ENCODE measurements at places on chromosomes 3 and 15.

GRCh38 chr3:87076946-87077345 lies 86.0 kb upstream of the VGLL3 start:
- no peak for DNase-seq

GRCh38 chr15:44289259-44289790 lies 806 bp downstream of the GOLM2 start:
- DNase-seq: no peak

GRCh38 chr15:58462973-58463663 lies 31.3 kb downstream of the LIPC start:
- DNase-seq: no peak

- no peak for DNase-seq
Measured at GRCh38 chr3:141393735-141394076, 25.4 kb downstream of the ZBTB38 start.

- no peak for DNase-seq
Measured at GRCh38 chr3:145704020-145704419, 457.0 kb downstream of the PLOD2 start.

DNA sequence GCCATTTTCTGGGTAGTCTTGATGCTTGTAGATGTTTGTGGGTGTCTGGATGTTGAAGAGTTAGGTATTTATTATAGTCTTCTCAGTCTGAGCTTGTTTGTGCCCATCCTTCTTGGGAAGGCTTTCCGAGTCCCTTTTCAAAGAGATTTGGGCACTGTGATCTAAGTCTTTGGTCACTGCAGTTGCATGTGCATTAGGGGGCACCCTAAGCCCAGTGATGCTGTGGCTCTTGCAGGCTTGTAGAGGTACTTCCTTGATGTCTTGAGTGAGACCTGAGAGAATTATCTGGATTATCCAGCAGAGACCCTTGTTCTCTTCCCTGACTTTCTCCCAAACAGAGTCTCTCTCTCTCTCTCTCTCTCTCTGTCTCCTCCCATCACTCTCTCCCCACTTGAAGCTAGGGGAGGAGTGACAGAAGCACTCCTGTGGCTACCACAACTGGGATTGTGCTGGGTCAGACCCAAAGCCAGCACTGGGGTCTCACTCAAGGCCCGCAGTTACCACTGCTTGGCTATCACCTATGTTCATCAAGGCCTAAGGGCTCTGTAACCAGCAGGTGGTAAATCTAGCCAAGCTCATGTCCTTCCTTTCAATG lies 68.5 kb downstream of the TMCO5A start:
- DNase-seq: peak; percentile 51

DNA sequence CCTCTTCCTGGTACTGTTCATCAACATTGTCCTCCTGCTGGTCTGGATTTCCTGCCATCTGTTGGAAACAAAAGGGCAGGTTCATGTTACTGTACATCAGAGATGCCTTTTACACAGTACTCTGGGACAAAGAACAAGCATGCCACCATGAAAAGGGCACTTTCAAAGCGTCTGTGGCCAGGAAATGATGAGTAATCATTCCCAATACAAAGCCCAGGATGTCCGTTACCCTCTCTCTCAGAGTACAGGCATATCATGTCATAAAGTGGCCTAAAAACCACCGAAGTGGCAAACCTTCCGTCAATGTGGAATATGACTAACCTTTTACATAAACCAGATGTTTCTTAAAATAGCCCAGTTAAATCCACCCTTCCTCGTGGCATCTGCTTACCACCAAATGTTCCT lies 71.2 kb downstream of the GOLIM4 start:
- no peak for DNase-seq

- DNase-seq: no peak
Measured at GRCh38 chr3:191425322-191425734, 35.6 kb upstream of the PYDC2 start.

GRCh38 chr3:194089357-194090177 lies 46.4 kb upstream of the HES1 start:
- DNase-seq: peak; percentile 76

GRCh38 chr3:133762539-133762938 lies 16.3 kb downstream of the TF start:
- no peak for DNase-seq

GRCh38 chr3:69129531-69129930 lies 7.1 kb upstream of the LMOD3 start:
- DNase-seq: no peak

GRCh38 chr3:359672-360071 lies 163.1 kb downstream of the CHL1 start:
- no peak for DNase-seq

DNA sequence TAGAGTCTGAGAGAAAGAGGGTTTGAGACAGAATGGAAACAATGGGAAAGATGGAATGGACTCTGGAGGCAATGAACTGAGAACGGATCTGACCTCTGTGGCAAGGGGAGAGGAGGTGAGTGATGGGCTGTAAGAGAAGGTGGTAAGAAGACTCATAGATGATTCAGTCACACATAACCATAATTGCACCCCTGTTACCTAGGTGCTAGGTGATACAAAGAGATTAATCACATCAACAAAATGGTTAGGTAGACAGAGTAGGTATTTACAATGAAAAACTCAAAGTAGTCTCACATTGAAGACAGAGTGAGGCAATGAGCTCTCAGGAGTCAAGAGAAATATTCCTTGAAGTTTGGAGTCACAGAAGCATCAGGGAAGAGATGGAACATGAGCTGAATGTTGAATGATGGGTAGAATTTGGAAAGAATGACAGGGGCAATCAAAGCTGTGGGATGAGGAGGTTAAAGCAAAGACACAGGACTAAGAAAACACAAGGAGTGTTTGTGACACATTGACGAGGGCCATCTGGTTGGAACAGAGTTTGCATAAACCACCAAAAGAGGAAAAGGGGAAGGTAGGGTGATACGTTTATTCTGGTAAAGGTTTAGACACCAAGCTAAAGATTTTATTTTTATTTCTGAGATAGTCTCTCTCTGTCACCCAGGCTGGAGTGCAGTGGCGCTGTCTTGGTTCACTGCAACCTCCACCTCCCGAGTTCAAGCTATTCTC lies 32.7 kb downstream of the MME start:
- DNase-seq: no peak

GRCh38 chr3:14402304-14402811 lies at the start of gene SLC6A6:
Gene SLC6A6 (plus strand): TSS chr3:14402606. CDS start chr3:14443635, 41,029 bp downstream.
- DNase-seq: peak; percentile 96

DNA sequence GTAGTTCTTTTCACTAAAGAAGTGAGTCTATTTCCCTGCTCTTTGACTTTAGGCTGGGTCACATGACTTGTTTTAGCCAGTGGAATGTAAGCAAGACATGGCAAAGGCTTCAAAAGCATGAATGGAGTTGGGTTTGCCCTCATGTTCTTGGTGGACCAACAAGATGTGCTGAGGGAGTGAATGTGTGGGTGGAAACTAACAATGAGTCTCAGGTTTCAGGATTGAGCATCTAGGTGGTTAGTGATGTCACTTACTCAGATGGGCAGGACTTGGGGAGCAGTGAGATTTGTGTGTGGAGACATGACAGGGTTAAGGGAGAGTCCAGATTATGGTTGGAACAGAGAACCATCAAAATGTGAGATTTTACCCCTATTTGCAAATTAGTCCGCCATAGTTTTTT lies 181.4 kb upstream of the UBE2E1 start:
- DNase-seq: no peak

DNA sequence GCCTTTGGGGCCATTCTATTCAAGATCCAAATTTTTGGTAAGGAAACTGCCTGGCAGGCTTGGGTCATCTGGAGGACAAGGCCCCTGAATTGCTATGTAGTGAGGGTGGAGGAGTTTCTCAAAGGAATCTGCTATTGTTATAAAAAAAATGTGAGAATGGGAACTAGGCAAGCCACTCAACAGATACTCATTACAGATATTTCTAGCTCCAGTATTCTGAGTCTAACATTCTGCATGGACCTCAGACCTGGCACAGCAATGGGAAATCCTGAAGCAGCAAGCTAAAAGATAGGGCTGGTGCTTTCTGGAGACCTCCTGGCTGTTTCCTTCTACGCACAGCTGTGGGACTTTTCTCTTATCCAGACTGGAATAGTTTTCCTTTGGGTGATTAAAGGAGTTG lies 430.7 kb upstream of the RBMS3 start:
- DNase-seq: no peak

- DNase-seq: no peak
Measured at GRCh38 chr3:71395470-71395869, 188.1 kb downstream of the FOXP1 start.

GRCh38 chr3:15753056-15753710 lies 44.6 kb downstream of the ANKRD28 start:
- no peak for DNase-seq

DNA sequence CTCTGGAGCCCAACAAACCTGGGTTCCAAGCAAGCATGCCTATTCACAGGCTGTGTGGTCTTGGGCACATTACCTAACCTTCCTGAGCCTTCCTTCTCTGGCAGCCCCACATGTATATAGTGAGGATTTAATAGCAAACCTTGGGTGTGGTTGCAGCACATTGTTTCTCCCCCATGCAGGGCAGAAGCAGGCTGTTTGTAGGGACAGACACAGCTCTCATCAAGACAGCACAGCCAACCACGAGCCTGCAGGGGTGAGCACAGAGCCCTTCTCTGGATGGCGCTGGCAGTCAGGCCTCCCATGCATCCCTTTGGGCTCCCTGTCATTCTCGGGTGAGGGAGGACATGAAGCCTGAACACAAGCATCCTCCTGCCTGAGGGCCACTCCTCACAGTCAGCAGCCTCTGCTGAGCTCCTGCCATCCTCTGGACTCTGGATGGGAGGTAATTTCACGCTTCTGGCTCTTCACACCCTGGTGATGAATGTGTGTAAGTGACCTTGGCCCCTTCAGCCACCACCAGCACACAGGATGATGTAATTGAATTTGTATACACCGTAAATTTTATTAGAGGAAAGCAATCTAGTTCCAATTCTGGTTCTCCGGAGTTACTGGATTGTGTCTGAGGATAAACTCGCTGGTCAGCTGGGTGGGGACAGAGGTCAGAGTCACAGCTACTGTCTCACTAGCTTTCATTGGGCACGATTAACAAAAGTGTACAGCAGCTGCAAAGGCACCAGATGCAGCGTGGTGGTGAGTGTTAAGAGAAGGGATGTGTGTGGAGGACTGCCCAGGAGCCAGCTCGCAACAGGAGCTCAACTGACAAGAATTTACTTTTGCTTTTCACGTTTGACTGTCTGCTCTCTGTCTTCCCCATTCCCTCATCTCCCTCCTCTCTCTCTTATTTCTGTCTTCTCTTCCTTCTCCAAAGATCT lies 118.1 kb downstream of the CLSTN2 start:
- no peak for DNase-seq

- no peak for DNase-seq
Measured at GRCh38 chr3:48820612-48821324, 26.9 kb downstream of the PRKAR2A start.

- DNase-seq: no peak
Measured at GRCh38 chr3:155407331-155407730, 113.8 kb upstream of the STRIT1 start.

DNA sequence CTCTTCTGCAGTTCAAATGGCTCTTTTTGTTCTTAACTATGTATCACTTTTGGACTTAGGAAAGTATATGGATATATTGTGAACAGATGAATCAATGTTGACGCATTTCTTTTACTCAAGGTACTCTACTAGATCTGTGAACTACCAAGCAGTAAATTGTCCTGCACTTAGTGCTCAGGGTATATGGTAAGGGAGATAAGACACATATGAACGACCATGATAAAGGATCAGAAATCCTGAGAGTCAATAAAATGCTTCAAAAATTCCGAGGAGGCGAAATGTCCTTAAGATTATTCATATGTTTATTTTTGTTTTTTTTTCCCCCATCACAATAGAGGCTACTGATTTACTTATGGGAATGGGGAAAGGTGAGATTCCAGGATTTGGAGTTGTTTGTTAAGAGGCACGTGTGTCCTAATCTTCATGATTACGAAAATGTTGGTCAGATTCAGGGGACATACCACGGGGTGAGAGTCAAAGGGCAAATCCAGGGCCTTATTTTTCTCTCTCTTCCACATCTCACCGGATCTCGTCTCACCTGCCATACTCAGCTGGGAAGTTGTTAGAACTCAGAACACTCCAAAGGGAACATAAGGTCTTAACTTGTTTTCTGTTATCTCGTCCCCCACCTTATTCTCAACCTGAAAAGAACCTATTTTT lies 475.1 kb upstream of the TBL1XR1 start:
- DNase-seq: no peak

DNA sequence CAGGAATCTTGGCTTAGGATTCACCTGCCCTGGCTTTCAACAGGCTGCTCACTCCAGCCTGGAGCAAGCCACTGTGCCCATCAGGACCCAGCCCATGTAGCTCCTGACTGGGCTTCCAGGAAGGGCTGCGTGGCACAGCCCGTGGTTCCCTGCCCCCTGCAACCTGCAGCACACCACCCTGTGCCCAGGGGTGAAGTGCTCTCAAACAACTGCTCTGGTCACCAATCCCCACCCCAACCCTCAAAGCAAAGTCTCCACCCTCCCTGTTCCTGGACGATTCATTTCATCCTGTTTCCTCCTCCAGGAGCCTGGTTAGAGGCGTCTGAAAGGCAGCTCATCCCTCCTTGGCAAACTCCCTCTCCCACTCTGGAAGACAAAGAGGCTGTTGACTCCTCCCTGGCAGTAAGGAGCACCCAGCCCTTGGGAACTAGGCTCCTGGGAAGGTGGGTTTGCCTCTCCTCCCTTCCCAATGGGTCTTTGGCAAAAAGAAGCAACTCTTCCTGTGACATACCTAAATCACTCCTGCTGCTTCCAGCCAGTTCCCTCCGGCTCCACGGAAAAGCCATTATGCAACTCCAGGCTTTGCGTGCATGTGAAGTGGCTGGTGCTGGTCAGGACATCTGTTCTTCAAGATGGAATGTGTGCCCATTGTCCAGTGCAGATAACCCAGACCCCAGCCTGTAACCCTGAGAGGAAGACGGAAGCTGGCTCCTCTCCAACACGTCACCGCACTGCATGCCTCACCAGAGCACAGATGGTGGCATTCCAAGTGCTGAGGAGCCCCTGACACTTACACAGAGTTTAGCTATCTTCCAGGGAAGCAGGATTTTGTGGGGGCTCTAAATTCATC lies 29.1 kb upstream of the VIPR1 start:
- no peak for DNase-seq

GRCh38 chr3:67154429-67154828 lies 156.3 kb downstream of the KBTBD8 start:
- peak; percentile 12 for DNase-seq

DNA sequence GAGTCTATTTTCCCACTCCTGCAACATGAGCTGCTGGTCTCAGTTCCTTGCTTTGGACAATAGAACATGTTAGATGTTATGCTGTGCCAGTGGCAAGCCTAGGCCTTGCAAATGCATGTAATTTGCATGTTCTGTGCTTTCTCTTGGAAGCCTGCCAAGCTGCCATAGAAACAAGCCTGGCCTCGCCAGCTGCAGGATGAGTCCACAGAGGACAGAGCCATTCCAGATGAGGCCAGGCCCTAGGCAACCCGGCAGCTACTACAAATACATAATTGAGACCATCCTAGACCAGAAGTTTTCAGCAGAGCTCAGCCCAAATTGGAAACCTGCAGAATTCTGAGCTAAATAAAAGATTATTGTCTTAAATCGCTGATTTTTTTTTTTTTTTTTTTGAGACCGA lies 39.6 kb downstream of the TRIM69 start:
- no peak for DNase-seq

DNA sequence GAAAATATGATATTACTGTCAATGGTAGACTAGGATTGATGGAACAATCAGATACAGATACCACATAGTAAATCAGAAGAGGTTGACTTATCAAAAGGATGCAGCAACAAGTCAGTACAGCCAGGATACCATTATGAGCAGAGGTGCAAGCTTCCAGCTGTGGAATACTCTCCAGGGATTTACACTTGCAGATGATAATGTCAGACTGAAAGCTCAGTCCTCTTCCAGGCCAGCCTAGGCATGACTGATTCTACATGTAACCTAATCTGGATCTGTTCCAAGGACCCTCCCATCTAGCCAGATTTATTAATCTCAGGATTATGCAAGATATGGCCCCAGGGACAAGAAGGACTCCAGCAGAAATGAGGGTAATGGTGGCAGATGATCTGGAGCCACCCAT lies 8.2 kb downstream of the FILIP1L start:
- DNase-seq: no peak
